ENCODE measurements at places on chromosomes 2 and 18.
A peak's percentile ranks its signal among the peaks of the same experiment; 100 is the strongest.

- DNase-seq: no peak
Measured at GRCh38 chr2:224156436-224156835, 117.3 kb upstream of the SERPINE2 start.

DNA sequence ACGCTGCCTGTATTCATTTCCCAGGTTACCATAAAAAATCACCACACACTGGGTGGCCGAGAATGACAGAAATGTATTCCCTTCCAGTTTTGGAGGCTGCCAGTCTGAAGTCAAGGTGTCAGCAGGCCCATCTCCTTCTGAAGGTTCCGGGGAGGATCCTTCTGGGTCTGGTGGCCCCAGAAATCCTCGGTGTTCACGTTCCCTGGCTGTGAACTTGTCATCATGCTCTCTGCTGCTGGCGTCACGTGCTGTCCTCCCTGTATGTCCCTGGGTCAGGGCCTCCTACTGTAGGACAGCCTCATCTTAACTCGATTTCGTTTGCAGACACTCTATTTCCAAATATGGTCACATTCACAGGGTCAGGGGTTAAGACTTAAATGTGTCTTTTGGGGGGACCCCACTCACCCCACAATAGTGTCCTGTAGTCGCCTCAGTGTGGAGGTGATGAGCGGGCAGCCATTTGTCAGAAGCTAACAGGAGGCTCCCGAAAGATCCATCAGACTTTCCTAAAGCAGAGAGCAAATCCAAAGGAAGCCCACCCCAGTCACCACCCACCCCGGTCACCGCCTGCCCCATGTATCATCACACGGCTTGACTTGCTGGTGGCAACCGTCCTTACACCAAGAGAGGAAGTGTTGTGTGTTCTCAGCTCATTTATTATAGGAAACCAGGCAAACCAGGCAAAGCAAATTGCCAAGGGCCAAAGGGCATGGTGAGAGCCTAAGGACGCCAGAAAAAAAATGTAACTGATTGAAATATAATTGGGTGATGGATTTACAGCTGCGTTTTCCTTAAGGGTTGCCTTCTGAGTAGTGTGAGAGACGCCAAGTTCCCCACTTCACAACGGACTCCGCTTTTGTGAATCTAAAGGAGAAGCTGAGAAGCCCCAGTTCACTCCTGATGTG is 148.8 kb upstream of the ZNF236 start:
- no peak for DNase-seq

DNA sequence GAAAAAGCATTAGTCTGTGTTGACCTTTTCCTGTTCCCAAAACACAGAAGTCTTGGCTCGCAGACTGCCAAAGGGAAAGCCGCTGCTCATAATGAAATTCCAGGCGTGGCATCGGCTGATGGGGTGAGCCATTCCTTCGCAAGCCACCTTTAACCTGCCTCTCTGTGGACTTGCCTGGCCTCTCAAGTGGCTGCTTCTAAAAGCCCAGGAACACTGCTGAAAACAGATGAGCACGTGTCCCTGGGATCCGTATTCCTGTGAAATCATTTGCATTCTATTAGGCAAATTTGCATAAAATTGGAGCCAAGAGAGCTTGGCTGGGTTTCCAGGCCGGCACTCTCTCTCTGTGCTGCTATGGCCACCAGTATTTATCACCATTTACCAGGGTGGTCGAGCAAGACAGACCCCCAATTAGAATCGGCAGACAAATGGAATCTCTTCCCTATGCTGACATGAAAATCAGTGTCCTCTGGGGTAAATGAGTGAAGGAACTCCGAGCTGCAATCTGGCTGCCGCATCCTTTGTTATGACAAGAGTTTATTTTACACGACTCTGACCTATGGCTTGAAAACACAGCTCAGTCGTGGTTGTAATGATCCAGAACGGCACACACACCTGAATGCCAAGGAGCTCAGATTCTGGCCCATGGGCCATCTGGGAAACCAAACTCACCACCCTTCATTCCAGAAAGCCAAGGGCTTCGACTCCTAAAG is 21.7 kb downstream of the BCL2 start:
- peak; percentile 87 for DNase-seq

GRCh38 chr2:56807861-56808260 is 624.1 kb downstream of the CCDC85A start:
- DNase-seq: no peak

- peak; percentile 46 for DNase-seq
Measured at GRCh38 chr2:133495226-133495625, 73.0 kb downstream of the NCKAP5 start.

DNA sequence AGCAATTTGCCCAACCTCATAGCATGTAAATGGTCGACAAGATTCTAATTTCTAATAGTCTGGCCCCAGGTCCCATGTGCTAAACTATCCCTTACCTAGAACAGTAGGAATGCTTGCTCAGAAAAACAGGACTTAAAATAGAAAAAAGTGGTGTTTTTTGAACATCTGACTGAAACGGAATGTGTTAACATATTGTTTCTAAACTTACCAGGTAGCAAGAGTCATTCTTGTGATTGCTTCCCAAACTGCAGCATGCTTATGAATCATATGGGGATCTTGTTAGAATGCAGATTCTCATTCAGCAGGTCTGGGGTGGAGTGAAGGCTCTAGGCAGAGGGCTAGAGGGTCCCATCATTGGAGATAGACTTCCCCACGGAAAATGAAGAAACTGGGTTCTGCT is 5.8 kb upstream of the SLC20A1 start:
- DNase-seq: no peak
